ENCODE measurements at places on chromosomes 7 and 10. TPM values are rescaled to one million over a fixed set of nuclear protein-coding genes. Genes with fewer than 3 reads are reported as not detected.

- DNase-seq: no peak
Observed at GRCh38 chr10:97752956-97753355, 16.0 kb downstream of the ZFYVE27 start.

GRCh38 chr7:116670409-116671015 is 1.5 kb upstream of the MET start:
- DNase-seq: no peak

- DNase-seq: no peak
Observed at GRCh38 chr10:6171881-6172695, 30.6 kb upstream of the PFKFB3 start.

GRCh38 chr7:47354071-47354470 is 227.8 kb downstream of the TNS3 start:
- no peak for DNase-seq

- DNase-seq: no peak
Observed at GRCh38 chr7:38086857-38087256, 91.2 kb upstream of the STARD3NL start.

DNA sequence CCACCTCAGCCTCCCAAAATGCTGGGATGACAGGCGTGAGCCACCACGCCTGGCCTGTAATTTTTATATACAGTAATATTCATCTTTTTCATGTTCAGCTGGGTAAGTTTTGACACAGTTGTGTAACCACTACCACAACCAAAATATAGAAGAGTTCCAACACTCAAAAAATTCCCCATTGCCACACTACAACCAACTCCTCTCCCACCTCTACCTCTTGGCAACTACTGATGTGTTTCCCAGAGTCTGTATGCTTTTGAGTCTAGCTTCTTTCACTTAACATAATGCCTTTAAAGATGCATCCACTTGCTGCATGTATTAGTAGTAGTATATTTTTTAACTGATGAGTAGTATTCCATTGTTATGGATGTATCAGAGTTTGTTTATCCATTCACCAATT is 90.7 kb downstream of the SRPK2 start:
- DNase-seq: no peak

DNA sequence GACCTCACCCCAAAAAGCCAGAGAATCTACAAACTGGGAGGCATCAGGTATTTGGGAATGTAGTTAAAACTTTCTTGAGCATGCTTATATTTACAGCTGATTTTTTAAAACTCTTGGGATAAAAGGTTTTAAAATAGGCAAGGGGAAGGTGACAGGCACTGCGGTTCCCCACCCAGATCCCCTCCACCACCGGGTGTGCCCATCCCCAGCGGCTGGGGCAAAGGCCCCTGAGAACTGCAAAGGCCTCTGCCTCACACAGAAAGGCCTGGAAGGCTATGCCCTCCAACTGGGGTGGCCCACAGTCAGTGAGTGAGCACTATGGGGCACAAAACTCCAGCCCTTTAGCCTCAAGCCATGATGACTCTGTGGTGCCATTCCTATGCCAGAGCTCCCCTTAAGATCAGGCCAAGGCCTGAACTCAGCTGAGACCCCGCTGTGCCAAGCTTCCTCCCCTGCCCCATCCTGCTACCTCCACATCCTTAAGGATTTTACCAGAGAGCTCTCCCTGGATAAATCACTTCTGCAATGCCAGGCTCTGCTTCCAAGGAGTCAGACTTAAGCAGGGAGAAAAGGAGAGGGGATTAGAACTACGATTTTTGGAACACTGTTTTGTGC is 299.1 kb downstream of the GRID1 start:
- no peak for DNase-seq

GRCh38 chr7:137097111-137097510 is 228.7 kb downstream of the CHRM2 start:
- no peak for DNase-seq

- DNase-seq: no peak
Observed at GRCh38 chr7:21640105-21640504, 97.3 kb downstream of the DNAH11 start.

- DNase-seq: no peak
Observed at GRCh38 chr7:12469568-12469967, 65.9 kb upstream of the VWDE start.

Gene TMEM26
- total RNA-seq: not detected

Gene CCL26
- total RNA-seq: 0.27 TPM
